ENCODE measurements at places on chromosomes 5 and 9. TPM values are rescaled to one million over a fixed set of nuclear protein-coding genes. Genes with fewer than 3 reads are reported as not detected.
A peak's percentile ranks its signal among the peaks of the same experiment; 100 is the strongest.

GRCh38 chr9:104765138-104765537 is 1.2 kb downstream of the NIPSNAP3B start:
- H3K27me3 ChIP-seq: no peaks in the 10 kb centered on the region
- DNase-seq: no peak
- H3K27ac ChIP-seq: no peak overlapping the region

- H3K27ac ChIP-seq: peak overlapping the region; percentile 70
- no peaks in the 10 kb centered on the region for H3K27me3 ChIP-seq
- peak; percentile 5 for DNase-seq
- H3K36me3 ChIP-seq: peaks cover 12% of the 10 kb centered on the region
- H3K4me1 ChIP-seq: peaks cover 37% of the 10 kb centered on the region
These were observed 111.4 kb downstream of the C9orf50 start for GRCh38 chr9:129509533-129509928.

- H3K4me1 ChIP-seq: peaks cover 25% of the 10 kb centered on the region
These were observed 9.7 kb downstream of the LIFR start for GRCh38 chr5:38546691-38547146.

Gene THBS4
- 1.6 TPM for total RNA-seq

GRCh38 chr5:34685485-34686165 is 29.5 kb downstream of the RAI14 start:
- H3K4me1 ChIP-seq: peaks cover 88% of the 10 kb centered on the region
- H3K27ac ChIP-seq: peak overlapping the region; percentile 83
- H3K36me3 ChIP-seq: peaks cover 9% of the 10 kb centered on the region
- H3K4me3 ChIP-seq: peak overlapping the region; percentile 3

GRCh38 chr5:77239126-77239741 is 28.8 kb downstream of the PDE8B start:
- no peak overlapping the region for H3K4me3 ChIP-seq
- no peaks in the 10 kb centered on the region for H3K4me1 ChIP-seq
- H3K36me3 ChIP-seq: peaks cover 3% of the 10 kb centered on the region

DNA sequence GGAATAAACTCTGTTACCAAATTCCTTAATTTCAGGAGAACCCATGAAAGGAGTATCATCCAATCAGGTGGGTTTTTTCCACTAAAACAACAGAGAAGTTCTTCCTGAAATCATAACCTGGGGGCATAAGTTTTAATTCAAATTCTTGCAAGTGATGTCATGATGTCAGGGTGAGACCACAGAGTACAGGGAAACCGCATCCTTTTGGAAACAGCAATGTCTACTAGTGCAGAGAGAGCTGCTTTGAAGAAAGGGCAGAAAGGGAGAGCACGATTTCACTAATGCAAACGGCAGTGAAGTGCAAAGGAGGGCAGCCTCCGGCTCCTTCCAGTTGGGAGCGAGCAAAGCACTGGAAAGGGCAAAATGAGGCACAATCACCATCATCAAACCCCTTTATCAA is 20.6 kb upstream of the CMBL start:
- no peaks in the 10 kb centered on the region for H3K36me3 ChIP-seq
- no peak overlapping the region for H3K27ac ChIP-seq
- peaks cover 66% of the 10 kb centered on the region for H3K4me1 ChIP-seq
- H3K27me3 ChIP-seq: no peaks in the 10 kb centered on the region

DNA sequence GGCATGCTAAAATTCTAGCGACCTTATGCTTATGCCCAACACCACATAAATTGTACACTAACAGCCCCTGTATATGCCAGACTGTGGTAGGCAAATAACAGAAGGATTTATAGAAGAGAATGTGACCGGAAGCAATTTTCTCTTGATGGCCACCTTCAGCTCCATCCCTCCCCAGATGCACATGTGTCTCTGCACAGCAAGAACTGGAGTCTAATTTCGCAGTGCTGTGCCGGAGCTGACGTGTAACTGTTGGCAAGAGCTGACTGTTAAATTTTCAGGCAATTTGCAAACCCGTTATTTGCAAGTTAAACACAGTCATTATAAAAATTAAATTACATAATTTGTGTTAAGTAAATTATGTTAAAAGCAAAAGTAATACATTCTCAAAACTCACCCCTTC is 48.4 kb downstream of the PCA3 start:
- no peak overlapping the region for H3K27ac ChIP-seq
- H3K27me3 ChIP-seq: peaks cover 13% of the 10 kb centered on the region
- H3K4me3 ChIP-seq: no peak overlapping the region
- no peak for DNase-seq
- H3K4me1 ChIP-seq: peaks cover 7% of the 10 kb centered on the region

DNA sequence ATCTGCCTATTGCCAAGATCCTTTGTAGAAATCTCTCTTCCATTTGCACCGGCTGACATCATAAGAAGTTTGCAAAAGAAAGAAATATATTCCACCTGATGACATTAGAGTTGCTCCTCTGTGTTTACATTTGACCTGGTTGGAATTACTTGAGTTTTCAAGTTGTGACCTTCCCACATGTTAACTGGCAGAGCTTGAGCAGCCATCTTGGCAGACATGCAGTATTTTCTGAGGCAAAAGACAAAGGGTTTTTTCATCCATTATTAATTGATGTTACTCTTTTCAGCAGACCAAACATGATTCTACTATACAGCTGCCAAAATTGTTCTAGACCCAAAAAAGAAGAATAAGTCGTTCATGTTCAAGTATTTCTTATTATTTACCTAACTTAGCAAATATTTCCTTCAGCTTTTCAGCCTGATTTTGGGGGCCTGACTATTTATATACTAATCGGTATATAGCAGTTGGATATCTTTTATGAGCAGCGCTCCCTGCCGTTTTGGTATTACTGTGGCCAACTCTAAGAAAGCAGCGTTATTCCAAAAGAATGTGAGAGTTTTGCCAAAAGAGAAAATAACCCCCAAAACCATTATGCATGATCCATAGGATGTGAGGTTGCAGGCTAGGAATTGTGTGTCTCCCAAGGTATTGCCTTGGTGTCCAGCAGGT is 212.9 kb downstream of the PBX3 start:
- H3K27me3 ChIP-seq: no peaks in the 10 kb centered on the region
- no peak overlapping the region for H3K4me3 ChIP-seq
- DNase-seq: no peak
- no peak overlapping the region for H3K27ac ChIP-seq
- H3K36me3 ChIP-seq: peaks cover 12% of the 10 kb centered on the region
- no peaks in the 10 kb centered on the region for H3K4me1 ChIP-seq

Gene NUTM2F
- total RNA-seq: not detected

DNA sequence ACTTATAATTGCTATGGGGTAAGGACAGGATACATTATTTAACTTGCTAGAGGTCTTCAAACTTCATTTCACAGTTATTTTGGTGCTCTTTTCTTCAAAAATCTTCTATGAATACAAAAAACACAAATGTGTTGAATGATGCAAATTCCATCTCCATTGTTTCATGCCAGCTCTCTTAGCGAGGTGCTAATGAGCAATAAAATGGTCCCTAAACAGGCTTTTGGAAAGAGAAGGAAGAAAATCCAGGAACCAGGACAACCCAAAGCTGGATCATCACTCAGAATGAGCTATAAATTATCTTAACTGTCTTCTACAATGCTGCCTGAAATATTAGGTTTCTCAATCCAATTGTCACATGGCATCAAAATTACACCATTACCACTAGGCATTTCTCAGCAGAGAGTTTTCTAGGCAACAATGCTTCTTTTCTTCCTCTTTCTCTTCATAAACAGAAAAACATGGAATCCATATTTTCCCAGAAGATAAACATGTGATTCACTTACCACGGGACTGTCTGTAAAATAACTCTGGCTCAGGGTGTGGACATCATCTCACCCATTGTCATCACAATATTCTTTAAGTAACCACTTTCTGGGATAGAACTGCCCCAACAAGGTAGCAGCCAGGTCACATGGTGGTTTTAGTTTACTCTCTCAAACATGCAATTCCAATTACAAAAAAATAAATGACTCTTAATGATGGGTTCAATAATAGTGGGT is 249.4 kb downstream of the NPR3 start:
- no peak for DNase-seq
- H3K27ac ChIP-seq: no peak overlapping the region
- H3K4me1 ChIP-seq: peaks cover 36% of the 10 kb centered on the region
- no peaks in the 10 kb centered on the region for H3K27me3 ChIP-seq
- no peak overlapping the region for H3K4me3 ChIP-seq

Gene IL17B
- total RNA-seq: 1.1 TPM

Gene GNE
- total RNA-seq: 16.9 TPM

Gene LHX6
- not detected for total RNA-seq

DNA sequence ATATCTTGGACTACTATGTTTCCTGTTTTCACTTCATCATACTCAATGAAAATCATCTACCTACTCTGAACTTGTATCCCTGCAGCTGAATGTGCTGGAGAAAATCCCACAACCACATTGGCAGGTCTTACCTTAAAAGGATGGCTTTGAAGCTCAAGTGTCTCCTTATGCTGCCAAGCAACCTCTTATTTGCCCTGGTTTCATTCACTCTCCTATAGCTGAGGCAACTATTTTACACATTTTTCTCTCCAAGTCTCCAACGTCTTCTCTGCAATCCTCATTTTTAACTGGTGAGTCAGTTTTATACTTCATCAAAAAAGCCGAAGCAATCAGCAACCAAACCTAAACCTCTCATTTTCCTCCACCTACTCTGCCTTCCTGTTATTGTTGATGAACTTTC is 49.7 kb downstream of the POU4F3 start:
- peaks cover 15% of the 10 kb centered on the region for H3K27me3 ChIP-seq
- no peaks in the 10 kb centered on the region for H3K36me3 ChIP-seq
- no peak overlapping the region for H3K27ac ChIP-seq
- H3K4me3 ChIP-seq: no peak overlapping the region
- no peak for DNase-seq

Gene SPOUT1
- total RNA-seq: 25.6 TPM

GRCh38 chr5:138647261-138647788 is 72.1 kb upstream of the HSPA9 start:
- peaks cover 8% of the 10 kb centered on the region for H3K4me1 ChIP-seq
- no peak overlapping the region for H3K27ac ChIP-seq
- H3K27me3 ChIP-seq: peaks cover 7% of the 10 kb centered on the region
- H3K4me3 ChIP-seq: no peak overlapping the region
- no peaks in the 10 kb centered on the region for H3K36me3 ChIP-seq

Gene DRD1
- total RNA-seq: 0.35 TPM

DNA sequence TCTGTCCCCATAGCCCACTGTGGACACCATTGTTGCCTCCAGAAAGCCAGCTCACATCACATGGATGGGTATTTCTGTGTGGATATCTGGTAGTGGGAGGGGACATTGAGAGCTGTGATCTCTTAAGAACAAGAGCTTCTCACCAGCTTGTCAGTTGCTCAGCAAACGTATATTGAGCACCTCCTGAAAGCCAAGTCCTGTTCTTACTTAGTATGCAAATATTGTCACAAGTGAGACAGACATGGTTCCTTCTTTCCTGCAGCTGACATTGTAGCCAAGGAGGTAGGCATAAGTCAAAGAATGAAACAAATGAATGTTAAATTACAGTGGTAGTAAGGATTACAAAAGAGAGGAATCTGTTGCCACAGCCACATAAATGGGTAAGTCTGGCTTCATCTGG is 3.8 kb downstream of the TCOF1 start:
- peaks cover 22% of the 10 kb centered on the region for H3K36me3 ChIP-seq
- no peaks in the 10 kb centered on the region for H3K27me3 ChIP-seq
- H3K27ac ChIP-seq: no peak overlapping the region

- H3K27me3 ChIP-seq: no peaks in the 10 kb centered on the region
- no peak for DNase-seq
- H3K4me1 ChIP-seq: peaks cover 32% of the 10 kb centered on the region
These were observed 217.1 kb downstream of the PIK3R1 start for GRCh38 chr5:68432682-68433081.

DNA sequence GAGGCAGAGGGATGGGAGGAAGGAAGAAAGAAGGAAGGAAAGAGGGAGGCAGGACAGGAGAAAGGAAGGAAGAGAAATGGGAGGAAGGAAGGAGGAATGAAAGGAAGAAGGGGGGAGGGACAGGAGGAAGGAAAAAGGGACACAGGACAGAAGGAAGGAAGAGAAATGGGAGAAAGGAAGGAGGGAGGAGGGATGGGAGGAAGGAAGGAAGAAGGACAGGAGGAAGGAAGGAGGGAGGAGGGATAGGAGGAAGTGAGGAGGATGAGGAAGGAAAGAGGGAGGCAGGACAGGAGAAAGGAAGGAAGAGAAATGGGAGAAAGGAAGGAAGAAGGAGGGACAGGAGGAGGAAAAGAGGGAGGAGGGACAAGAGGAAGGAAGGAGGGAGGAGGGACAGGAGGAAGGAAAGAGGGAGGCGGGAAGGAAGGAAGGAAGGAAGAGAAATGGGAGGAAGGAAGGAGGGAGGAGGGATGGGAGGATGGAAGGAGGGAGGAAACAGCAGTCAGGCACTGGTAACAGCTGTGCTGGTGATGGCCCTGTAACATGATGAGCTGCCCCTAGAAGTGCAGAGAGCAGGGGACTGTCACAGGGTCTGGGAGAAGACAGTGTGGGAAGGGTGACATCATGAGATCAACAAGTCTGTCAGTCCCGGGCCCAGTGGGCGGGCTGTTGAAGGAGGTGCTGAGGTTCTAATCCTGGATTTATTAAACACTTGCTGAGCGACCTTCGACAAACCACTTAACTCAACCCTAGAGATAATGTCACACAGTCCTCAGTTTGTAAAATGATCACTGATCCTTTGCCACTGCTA is 10.7 kb upstream of the IRX1 start:
- no peak overlapping the region for H3K4me3 ChIP-seq
- peaks cover 63% of the 10 kb centered on the region for H3K27me3 ChIP-seq
- DNase-seq: no peak
- no peak overlapping the region for H3K27ac ChIP-seq

- peak overlapping the region; percentile 51 for H3K27ac ChIP-seq
- H3K4me3 ChIP-seq: no peak overlapping the region
- H3K27me3 ChIP-seq: no peaks in the 10 kb centered on the region
- H3K36me3 ChIP-seq: peaks cover 41% of the 10 kb centered on the region
- H3K4me1 ChIP-seq: peaks cover 37% of the 10 kb centered on the region
These were observed 24.0 kb downstream of the PTGES2 start for GRCh38 chr9:128103589-128103962.

GRCh38 chr5:168931638-168932345 is 352.6 kb upstream of the PANK3 start:
- peak overlapping the region; percentile 68 for H3K27ac ChIP-seq
- DNase-seq: no peak
- H3K4me3 ChIP-seq: no peak overlapping the region
- peaks cover 4% of the 10 kb centered on the region for H3K36me3 ChIP-seq
- no peaks in the 10 kb centered on the region for H3K27me3 ChIP-seq
- H3K4me1 ChIP-seq: peaks cover 26% of the 10 kb centered on the region

- H3K36me3 ChIP-seq: no peaks in the 10 kb centered on the region
- no peaks in the 10 kb centered on the region for H3K27me3 ChIP-seq
- no peak overlapping the region for H3K27ac ChIP-seq
- no peaks in the 10 kb centered on the region for H3K4me1 ChIP-seq
- no peak for DNase-seq
These were observed 742.1 kb downstream of the MTRR start for GRCh38 chr5:8611067-8611466.

- peaks cover 10% of the 10 kb centered on the region for H3K36me3 ChIP-seq
- H3K4me3 ChIP-seq: no peak overlapping the region
- peaks cover 14% of the 10 kb centered on the region for H3K27me3 ChIP-seq
- no peak for DNase-seq
- peaks cover 38% of the 10 kb centered on the region for H3K4me1 ChIP-seq
These were observed 4.6 kb downstream of the FOXD1 start for GRCh38 chr5:73443829-73444498.
